ENCODE measurements at places on chromosomes 1 and 21.

DNA sequence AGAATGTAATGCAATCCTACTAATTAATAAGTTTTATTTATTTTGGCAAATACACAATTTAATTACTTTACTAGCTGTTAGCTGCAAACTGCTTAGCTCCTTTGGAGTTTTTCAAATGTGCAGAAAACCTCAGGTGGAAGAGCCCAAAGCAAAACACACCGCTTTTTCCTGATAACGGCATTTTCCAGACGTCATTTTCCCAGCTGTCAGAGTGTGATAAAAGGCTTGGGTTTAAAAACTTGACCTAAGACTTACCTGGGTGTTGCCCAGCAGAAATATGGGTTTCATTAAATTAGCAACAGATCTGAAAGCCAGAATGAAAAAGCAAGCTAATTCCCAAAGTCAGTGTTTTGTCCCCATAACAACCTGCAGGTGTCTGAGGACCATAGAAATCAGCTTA is 204.0 kb upstream of the HMCN1 start:
- no peak for DNase-seq

DNA sequence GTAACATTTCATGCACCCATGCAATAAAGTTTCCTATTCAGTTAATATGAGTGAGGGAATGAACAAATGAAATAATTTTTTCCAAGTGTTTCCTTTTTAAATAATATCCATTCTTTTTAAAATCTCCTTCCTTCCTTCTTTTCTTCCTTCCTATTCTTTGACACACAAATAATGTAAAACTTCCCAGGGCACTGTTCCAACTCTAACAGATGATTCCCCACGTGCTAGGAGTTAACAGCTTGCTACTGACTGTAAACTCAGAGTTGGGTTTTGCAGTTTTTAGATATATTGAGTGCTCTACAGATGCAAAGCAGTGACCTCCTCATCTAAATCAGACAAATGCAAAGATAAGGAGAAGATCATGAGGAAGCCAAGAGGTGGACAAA is 54.0 kb upstream of the POU2F1 start:
- DNase-seq = no peak

DNA sequence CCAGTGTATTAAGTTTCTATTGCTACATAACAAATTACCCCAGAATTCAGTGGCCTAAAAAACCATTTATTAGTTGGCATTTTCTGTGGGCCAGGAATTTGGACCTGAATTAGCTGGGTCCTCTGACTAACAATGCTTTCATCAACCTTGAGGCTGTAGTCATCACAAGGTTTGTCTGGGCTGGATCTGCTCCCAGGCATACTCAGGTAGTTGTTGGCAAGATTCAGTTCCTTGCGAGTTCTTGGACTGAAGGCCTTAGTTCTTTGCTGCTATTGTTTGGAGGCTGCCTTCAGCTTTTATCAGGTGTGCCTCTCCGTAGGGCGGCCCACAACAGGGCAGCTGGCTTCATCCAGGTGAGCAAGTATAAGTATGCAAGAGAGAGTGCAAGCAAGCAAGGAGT is 31.4 kb upstream of the DEPDC1 start:
- no peak for DNase-seq

DNA sequence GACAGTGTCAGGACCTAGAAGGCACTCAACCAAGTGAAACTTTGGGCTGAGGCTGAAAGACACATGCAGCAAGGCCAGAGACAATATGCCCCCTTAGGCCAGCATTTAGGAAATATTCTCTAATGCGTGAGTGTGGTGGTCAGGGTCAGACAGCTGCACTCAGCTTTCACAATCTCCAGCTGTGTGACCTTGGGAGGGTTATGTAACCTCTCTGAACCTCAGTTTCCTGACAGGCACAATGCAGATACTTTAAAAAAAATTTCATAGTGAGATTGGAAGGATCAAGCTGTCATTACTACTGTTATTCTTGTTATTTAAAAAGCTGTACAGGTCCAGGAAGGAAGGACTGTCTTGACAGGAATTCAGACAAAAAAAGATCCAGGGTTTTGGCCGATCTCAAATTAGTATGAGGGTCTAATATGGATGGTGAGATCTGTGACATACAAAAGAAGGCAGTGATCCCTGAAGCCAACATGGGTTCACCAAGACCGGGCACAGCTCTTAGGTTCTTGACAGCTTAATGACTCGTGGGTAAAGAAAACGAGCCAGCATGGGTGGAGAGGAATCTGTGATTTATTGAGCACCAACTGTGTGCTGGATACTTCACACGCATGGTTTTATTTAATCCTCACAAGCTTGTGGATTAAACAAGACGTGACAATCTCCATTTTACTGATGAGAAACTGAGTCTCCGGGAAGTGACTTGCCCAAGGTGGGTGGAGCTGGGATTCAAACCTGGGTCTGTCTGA is 54.6 kb upstream of the POU3F1 start:
- no peak for DNase-seq

- DNase-seq = no peak
Measured at GRCh38 chr1:160807738-160808137, 11.8 kb downstream of the LY9 start.

GRCh38 chr1:58592522-58593134 is 15.6 kb upstream of the TACSTD2 start:
- peak; percentile 57 for DNase-seq

- no peak for DNase-seq
Measured at GRCh38 chr1:64061430-64062104, 141.9 kb upstream of the UBE2U start.

DNA sequence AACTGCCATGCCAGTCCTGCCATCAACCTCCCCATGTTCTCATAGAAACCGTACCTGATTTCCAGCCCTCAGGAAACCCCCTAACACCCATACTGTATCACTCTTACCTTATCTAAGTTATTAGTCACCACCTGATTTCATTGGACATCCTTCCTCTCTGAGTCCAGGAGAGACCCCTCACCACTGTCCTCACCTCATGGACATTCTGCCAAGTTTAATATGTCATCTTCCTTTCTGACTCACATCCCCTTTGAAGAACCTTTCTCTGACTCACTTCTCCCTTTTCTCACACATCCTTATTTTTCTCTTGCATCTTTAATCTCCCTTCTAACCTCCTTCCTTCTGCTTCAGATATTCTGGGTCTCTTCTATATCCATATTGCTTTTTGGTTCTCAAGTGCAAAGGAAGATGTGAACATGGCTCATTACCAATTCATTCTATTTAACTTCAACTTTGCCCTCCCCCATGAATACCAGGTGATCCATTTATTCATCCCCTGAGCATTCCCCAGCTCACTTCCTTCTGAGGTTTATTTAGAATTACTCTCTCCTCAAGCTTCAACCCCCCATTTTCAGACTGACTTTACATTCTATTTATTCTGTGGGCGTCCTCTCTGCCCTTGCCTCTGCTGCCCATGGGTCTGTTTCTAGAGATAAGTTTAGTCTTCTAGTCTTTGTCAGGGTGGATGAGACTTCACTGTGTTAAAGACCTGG is 206.8 kb upstream of the ESRRG start:
- no peak for DNase-seq

DNA sequence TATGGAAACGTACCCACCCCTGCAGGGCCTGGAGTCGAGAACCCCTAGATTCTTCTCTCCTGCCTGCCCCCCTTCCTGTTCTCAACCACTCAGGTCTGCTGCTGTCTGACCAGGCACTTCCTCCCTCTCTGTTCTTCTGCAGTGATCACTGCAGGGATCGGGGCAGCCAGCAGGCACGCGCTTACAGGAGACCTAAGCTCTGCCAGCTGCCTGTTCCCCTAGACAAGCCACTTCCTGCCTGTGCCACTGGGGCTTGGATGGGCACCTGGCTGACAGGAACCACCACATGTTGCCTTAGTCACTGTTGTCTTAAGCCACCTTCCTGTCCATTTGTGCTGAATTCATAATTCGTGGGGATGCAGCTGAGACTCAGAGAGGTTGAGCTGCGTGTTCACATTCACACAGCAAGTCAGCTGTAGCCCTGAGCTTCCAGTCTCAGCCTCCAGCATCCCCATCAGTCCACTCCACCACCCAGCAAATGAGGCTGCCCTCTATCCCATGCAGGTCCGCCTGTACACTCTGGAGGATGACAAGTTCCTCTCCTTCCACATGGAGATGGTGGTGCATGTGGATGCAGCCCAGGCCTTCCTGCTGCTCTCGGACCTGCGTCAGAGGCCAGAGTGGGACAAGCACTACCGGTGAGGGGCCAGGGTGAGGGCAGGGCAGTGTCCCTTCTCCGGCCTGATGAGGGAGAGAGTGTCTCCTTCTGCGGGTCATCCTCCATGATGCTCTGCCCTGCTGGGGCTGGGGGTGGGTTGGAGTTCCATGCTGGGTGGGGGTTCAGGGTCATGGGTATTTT is 18.6 kb downstream of the FAM151A start:
- DNase-seq = no peak

DNA sequence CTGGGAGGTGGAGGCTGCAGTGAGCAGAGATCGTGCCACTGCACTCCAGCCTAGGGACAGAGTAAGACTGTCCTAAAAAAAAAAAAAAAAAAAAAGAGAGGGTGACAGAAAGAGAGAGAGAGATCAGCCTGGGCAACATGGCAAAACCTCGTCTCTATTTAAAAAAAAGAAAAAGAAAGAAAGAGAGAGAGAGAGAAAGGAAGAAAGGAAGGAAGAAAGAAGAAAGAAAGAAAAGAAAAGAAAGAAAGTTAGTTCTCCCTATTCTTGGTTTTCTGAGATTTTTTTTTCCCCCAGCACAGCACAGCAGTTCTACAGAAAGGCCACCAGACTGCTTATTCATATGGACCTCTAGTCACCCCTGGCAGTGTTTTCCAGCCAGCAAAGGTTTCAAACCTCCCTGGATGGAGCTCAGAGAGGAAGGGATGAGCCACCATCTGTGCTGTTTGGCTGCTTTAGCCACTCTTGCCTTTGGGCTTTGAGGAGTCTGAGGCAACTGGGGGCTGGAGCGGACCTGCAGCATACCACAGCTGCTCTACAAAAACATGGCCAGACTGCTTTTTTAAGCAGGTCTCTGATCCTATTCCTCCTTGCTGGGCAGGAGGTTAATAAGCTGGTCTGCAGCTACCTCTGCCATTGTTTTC is 10.6 kb downstream of the S100A6 start:
- no peak for DNase-seq

GRCh38 chr1:151072224-151072623 is 1.7 kb downstream of the GABPB2 start:
- DNase-seq = no peak

- no peak for DNase-seq
Measured at GRCh38 chr1:7479571-7479970, 291.5 kb upstream of the VAMP3 start.

DNA sequence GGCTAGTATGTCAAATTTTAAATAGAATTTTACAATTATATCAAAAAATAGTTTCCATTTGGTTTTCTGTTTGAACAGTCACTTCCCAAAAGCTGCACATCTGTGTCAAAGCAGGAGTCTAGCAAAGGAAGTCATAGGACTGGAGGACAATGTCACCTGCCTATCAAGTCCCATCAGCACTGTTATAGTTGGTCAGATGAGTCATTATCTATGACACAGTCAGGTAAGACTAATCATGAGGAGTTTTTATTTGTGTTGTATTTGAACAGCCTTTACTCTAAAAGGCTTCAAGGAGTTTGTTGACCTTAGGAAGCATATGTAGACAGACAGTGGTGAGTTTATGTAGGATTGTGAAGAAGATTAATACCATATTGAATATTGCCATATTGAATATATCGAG is 74.2 kb upstream of the QSOX1 start:
- DNase-seq = no peak

DNA sequence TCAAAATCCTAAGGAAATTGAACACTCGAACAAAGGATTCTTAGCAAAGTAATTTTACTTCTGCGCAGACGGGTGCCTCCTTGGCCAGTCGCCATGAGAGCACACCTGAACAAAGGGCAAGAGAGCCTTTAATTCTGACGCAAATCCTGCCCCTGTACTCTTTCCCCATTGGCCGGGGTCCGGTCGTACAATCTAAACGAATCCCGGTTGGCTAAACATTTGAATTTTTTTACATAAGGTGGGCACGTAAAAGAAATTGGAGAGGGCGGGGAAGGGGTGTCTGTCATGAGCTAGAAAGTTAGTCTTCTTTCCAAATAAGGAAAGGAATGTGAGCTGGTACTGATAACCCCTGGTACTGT is 8.2 kb upstream of the IL22RA1 start:
- no peak for DNase-seq

DNA sequence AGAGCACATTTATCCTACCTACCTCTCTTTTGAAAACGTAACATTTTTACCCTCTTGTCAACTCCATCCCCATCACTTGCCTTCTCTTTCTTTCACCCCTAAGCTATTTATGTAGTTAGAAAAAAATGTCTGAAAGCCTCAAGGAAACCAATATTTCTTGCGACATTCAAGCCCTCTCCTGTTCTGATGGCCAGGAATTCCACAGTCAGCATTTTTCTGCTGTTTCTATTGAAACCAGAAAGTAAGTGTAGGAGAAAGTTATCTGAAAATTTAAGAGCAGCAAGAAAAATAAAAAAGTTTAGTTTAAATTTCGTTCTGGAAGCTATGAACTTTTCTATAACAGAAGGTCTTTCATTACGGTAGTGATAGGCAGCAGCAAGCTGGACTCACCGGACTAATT is 247.6 kb upstream of the PBX1 start:
- DNase-seq = no peak

GRCh38 chr1:114062477-114063099 is 83.3 kb downstream of the OLFML3 start:
- no peak for DNase-seq

DNA sequence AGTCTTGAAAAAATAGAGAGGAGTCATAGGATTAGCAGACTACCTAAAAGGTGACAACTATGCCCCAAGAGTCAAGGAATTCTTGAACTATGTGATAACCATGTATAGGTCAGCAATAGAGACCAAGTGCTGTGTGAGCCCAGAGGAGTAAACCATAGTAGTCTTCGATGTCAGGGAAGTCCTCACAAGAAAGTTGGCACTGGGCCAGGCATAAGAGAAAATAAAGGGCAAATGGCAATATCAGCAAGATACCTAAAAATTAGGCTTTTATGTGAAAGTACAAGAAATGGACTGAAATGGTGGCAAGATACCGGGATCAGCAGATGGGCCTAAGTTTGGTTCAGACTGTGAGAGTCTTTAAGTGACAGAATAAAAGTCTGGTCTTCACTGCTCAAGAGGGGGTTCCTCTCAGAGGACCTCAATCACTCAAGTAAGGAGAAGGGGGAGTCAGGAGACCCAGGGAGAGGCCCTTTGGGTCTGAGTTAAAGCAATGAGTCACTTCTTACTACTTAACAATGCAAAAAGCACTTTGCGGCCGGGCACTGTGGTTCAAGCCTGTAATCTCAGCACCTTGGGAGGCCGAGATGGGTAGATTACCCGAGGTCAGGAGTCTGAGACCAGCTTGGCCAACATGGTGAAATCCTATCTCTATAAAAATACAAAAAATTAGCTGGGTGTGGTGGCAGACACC is 95.0 kb downstream of the TEX35 start:
- no peak for DNase-seq

DNA sequence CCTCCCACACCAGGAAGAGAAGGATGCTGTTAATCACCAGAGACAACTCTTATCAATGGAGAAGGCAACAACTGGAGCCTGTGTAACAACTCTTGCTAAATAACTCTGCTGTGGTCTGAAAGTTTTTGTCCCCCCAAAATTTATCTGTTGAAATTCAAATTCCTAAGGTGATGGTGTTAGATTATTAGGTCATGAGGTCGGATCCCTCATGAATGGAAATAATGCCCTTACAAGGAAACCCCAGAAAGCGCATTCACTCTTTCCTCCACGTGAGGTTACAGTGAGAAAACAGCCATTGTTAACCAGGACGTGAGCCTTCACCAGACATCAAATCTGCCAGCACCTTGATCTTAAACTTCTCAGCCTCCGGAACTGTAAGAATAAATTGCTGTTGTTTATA is 141.9 kb upstream of the CXADR start:
- DNase-seq = no peak
